ENCODE measurements at places on chromosomes 1 and 21.
A peak's percentile ranks its signal among the peaks of the same experiment; 100 is the strongest.

- no peak for DNase-seq
Measured at GRCh38 chr1:229108598-229109201, 162.2 kb upstream of the RAB4A start.

DNA sequence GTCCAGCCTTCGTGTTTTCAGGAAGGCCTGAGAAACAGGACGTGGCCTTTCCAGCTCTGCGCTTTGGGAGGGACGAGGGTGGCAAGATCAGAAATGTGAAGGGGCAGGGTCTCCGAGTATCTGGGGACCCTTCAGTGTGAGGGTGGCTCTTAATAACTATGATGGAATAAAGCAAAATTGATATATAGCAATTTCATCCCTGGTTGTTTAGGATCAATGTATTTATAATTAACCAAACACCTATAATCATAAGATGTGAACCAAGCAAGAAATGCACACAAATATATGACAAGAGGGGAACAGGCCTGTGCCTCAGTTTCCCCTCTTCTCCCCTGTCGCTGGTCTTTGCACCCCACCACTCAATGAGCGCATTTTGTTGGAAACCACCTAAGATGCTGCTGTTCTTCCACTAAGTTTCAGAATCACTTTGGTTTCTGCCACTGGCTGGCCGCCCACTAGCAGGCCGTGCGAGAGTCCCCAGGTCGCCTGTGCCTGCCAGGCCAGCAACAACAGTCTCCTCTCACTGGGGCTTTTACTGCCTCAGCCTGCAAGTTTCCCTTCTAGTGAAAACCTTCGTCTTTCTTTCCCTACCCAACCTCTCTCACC, 36.6 kb downstream of the UBASH3A start:
- no peak for DNase-seq

GRCh38 chr1:6271554-6271953, 10.7 kb upstream of the GPR153 start:
- DNase-seq, result no peak

DNA sequence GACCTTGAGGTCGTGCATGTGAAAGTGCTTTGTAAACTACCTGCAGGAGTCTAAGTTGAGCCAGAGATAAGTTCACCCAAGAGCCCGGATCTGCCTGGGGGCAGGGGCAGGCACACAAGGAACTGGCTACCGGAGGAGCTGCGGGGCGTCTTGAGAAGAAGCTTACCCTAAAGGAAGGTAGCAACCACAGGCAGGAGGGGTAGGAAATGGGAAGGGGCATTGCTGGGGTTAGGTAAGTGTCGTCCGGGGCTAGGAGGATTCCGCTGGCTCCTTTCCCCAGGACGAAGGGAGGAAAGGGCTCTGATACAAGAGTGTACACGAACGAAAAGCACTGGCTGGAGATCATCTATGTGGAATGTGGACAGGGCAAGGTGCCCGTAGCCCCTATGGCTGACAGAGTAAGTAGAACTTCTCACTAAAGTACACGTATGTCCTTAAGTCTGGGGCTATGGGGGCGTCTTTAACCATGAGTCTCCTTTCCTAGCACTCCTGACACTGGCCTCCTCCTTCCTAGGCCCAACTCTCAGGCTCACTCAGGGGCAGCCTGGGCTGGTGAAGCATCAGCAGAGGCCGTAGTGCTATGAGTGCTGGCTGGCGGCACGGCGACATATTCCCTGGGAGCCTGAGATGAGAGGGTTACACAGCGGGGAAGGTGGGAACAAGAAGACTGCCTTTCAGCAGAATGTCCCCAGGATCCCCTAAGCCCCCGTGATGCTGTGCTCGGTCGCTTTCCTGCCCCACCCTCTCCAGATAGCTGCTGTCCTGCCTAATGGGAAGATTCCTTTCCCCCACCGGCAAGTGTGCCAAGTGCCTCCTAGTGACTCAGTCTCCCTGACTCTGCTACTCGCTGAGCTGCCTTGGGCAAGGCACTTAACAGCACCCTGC, 9.1 kb upstream of the GALNT2 start:
- no peak for DNase-seq

DNA sequence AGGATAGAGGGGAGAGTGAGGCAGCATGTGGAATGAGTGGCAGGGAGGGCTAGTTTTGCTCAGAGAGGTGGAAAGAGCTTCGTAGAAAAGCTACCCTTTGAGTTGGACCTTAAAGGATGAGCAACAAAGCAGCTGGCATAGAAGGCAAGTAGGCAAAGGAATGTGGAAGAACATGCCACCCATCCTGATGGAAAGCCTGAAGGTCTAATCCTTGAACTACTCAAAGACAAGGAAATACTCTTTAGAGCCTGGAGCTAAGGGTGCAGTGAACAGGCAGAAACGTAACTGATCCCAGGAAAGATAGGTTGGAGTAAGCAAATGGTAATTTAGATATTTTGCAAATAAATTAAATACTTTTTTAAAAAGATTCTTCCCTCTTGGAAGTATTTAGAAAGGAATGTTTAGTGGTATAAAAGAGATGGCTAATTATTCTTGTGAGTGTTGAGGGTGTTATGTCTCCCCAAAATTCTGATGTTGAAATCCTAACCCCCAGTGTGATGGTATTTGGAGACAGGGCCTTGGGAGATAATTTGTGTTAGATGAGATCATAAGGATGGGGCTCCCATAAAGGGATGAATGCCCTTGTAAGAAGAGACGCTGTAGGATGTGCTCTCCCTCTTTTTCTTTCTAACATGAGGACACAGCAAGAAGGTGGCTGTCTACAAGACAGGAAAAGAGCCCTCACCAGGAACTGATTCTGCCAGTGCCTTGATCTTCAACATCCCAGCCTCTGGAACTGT, 308.1 kb upstream of the RUNX1 start:
- DNase-seq, result no peak

DNA sequence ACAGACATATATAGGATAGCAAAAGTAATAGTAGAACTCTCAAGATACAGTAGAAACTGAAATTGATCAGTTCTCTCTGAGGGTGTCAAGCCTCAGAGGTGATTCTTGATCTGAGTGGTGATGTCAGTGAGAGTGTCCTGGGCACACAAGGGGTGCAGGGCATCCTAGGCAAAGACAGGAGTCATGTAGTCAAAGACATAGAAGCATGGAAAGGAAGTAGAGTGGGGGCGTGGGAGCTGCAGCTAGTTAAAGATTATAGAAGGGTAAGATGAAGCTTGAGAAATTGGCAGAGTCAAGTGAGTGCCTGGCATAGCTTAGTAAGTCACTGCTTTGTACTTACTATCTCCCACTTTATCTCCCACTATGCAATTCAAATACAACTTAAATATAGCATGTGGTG, 22.8 kb downstream of the CDC7 start:
- DNase-seq, result peak; percentile 39

DNA sequence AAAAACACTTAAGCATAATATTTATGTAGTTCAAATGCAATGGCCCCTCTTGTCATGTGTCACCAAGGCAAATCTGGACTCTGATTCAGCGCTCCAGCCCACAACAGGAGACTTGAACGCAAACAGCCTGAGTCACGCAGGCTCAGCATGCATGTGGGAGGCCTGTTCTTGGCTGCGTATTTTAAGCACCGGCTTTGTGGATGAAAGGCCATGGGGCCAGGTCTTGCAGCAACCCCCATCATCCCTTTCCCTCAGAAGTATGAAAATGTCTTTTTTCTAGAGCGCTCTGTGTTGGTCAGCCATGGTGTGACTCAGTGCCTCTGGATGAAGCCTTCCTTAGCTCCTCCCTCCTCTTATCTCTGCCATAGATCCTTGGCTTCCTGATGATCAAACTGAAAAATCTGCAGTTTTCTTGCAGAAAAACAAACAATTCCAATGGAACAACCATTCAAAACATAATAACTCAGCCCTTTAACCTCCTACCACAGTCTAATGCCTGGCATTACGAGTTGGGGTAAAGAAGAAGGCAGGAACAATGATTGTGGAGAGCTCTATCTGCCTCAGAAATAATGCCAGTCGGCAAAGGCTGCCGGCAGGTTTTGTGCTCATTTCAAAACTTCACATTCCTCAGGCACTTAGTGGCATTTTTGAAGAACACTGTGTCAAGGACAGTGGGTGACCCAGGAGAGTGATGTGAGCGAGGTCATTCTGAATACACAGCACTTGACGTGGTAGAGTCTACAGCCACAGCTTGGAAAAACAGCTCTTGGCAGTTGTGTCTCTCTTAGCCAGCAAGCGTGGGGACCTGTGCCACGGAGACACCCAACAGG, 167.5 kb downstream of the CLIC6 start:
- DNase-seq, result peak; percentile 21

- DNase-seq, result no peak
Measured at GRCh38 chr1:222373831-222374602, 173.9 kb downstream of the HHIPL2 start.

DNA sequence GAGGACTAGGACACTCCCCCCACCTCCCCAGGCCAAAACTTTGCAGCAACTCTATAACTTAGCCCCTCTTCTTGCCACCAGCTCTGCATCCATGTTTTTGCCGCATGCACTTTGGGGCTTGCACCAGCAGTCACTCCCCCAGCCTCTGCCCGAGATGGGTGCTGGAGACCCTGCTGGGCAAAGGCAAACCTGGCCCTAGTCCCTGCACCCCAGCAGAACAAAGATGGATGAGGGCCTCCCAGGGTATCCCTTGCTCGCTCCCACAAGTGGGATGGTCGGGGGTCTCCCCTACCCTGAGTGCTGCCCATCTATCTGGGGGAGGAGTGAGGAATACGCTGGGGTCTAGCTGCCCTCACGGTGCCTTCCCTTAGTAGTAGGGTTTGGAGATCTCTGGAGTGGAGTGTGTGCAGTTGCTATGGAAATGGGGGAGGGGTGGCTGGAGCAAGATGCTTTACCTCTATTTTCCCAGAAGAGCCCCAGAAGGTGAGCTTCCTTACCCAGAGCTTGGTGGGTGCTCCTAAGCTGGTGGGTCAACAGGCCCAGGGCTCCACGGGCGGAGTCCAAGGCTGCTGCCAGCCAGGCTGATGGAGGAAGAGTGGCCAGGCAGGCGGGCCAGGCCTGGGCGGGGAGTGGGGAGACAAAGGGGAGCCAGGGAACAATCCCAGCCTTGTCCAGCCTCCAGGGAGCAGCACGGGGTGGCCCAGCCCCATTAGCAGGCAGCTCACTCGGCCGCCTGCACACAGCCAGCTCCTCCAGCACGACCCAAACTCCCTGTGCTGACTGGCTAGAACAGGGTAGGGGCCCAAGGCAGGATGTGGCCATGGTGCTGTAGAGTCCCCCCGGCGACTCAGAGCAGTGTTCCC, at the start of gene PAQR6:
PAQR6 (minus strand) TSS at position 597 of the 863 bp plus-strand sequence. CDS start 1,325 bp downstream, outside the sequence.
- no peak for DNase-seq

- no peak for DNase-seq
Measured at GRCh38 chr1:215477632-215478031, 89.5 kb upstream of the KCTD3 start.

- DNase-seq, result no peak
Measured at GRCh38 chr21:42040411-42041180, 30.4 kb upstream of the ZBTB21 start.

DNA sequence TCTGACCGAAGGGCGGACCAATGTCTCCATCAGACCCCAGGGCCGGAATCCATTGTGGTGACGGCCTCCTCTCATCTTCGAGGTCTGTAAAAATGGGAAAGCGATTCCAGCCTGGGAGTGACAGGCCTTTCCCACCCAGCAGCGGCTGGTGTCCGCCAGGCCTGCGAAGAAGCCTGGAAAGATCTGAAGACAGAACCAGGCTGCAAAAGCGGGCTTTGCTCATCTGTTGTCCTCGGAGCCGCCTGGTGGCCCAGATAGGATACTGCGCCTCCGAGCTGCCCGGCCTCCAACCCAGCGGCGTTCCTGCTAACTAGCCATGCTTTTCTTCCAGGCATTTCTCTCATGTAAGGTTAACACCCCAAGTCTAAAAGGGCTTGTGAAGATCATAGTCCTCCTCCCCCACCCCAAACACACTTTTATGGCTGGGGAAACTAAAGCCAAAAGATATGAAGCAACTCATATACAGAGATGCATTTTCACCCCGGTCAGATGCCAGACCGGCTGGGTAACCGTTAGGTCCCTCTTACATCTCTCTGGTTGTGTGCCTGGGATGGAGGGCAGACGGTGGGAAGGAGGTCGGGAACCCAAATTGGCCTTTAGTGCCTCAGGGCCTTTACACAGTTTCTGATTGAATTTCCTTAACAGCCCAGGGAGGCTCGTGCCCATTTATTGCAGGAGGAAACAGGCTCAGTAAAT, 1.9 kb upstream of the DHRS3 start:
- peak; percentile 70 for DNase-seq

DNA sequence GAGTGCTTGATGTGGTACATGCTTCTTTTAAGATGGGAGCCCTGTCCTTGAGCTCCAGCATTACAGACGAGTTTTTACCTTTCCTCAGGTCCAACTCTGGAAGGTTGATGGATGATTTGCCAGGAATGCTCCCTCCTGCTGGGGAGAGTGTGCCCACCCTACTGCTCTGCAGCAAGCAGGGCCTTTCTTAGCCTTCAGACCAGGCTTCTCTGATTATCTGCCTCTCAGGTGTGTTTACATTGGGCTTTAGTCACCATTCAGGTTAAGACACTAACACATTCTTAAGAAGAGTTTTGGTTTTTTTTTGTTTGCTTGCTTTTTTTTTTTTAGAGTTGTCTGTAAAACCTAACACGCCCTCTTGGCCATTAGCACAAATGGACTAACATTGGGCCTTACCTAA, 301.8 kb downstream of the KCNT2 start:
- no peak for DNase-seq

GRCh38 chr1:23224739-23225648, 7.7 kb upstream of the HTR1D start:
- no peak for DNase-seq

- DNase-seq, result no peak
Measured at GRCh38 chr1:117659550-117660270, 53.9 kb downstream of the TENT5C start.

DNA sequence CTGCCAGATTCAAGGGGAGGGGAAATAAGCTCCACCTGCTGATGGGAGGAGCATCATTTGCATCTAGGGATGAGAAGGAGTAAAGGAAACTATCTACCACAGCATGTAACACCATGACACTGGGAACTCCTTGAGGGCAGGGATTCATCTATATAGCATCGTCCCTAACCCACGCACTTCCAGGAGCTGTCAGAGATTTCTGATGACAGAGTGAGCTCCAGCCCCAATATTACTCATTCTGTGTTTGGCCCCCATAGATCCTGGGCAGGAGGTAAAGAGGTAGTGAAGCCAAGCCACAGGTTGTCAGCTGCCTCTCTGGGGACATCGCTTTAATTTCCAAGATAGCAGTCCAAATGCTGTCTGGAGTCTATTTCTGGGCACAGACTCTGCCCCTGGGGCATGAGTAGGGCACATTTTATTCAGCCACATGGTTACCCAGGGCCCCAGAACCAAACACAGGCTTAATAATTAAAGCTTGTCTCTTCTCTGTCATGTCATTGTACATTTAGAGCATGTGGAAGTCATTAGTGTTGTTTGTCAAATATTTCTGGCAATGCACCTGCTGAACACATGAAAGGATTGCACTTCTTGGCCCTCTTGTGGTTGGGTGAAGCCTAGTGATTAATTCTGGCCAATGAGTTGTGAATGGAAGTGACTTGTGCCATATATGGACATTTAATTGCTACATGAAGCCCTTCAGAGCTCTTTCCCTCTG, 105.9 kb upstream of the POU3F1 start:
- DNase-seq, result no peak
